ENCODE measurements at places on chromosomes 4 and X. TPM values are rescaled to one million over a fixed set of nuclear protein-coding genes. Genes with fewer than 3 reads are reported as not detected.
A peak's percentile ranks its signal among the peaks of the same experiment; 100 is the strongest.

DNA sequence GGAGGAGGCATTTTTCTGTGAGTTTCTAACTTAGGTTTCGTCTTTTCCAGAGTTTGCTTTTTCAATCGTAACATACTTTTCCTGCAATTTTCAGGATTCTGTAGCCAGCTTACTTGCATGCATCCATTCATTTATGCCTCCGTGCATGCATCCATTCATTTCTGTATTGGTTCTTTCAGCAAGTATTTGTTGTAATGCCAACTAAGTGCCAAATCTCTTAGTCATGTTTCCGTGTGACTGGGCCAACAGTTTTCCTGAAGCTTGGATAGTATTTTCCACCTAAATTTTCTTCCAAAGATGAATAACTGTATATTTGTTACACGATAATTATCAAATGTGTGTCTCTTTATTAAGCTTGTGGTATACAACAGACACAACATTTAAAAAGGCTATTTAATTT, 41.5 kb downstream of the CBLL2 start:
- H3K27ac ChIP-seq = no peak overlapping the region
- H3K4me1 ChIP-seq = no peaks in the 10 kb centered on the region
- H3K4me3 ChIP-seq = no peak overlapping the region
- H3K36me3 ChIP-seq = no peaks in the 10 kb centered on the region

DNA sequence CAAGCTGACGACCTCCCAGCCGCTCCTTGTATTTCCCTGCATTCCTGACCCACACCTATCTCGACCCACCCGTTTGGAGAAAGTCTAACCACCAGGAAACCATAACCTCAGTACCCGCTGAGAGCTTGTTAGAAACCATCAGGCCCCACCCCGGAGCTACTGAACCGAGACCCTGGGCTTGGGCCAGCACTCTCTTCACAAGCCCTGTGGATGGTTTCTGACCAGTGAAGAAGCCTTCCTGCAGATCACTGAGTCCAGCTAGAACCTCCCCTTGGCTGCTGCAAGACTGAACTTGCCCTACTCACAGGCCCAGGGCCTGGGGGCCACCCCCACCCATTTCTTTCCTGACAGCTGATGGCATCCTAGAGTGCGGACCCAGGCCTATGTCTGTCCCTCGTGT, 26.6 kb upstream of the ZNF185 start:
- H3K4me1 ChIP-seq = no peaks in the 10 kb centered on the region
- no peak for DNase-seq
- H3K4me3 ChIP-seq = no peak overlapping the region
- no peaks in the 10 kb centered on the region for H3K27me3 ChIP-seq
- no peaks in the 10 kb centered on the region for H3K36me3 ChIP-seq
- H3K27ac ChIP-seq = no peak overlapping the region

- peak overlapping the region; percentile 47 for H3K4me3 ChIP-seq
- no peaks in the 10 kb centered on the region for H3K36me3 ChIP-seq
- H3K4me1 ChIP-seq = peaks cover 17% of the 10 kb centered on the region
- H3K27ac ChIP-seq = peak overlapping the region; percentile 96
- no peaks in the 10 kb centered on the region for H3K27me3 ChIP-seq
These were observed 704 bp upstream of the SEPSECS start for GRCh38 chr4:25160714-25161592.

GRCh38 chrX:30592831-30593230, 15.3 kb upstream of the TASL start:
- H3K27ac ChIP-seq = peak overlapping the region; percentile 49
- H3K4me1 ChIP-seq = peaks cover 9% of the 10 kb centered on the region
- H3K27me3 ChIP-seq = no peaks in the 10 kb centered on the region
- no peak overlapping the region for H3K4me3 ChIP-seq
- H3K36me3 ChIP-seq = no peaks in the 10 kb centered on the region

The MGAT4D gene
- not detected for total RNA-seq

The OPRPN gene
- total RNA-seq = not detected

- H3K36me3 ChIP-seq = no peaks in the 10 kb centered on the region
- no peak for DNase-seq
- no peak overlapping the region for H3K4me3 ChIP-seq
- no peak overlapping the region for H3K27ac ChIP-seq
- no peaks in the 10 kb centered on the region for H3K27me3 ChIP-seq
These were observed 65.2 kb downstream of the GLRA2 start for GRCh38 chrX:14594521-14594920.

GRCh38 chrX:45710081-45710801, 509.6 kb upstream of the DIPK2B start:
- DNase-seq = no peak
- H3K4me1 ChIP-seq = no peaks in the 10 kb centered on the region
- no peaks in the 10 kb centered on the region for H3K36me3 ChIP-seq
- H3K27me3 ChIP-seq = no peaks in the 10 kb centered on the region
- no peak overlapping the region for H3K4me3 ChIP-seq

The FGFBP2 gene
- total RNA-seq = 4.0 TPM

GRCh38 chr4:188218392-188218791, 79.2 kb downstream of the TRIML1 start:
- H3K27ac ChIP-seq = no peak overlapping the region
- DNase-seq = no peak
- no peaks in the 10 kb centered on the region for H3K27me3 ChIP-seq
- H3K4me1 ChIP-seq = no peaks in the 10 kb centered on the region
- no peaks in the 10 kb centered on the region for H3K36me3 ChIP-seq

GRCh38 chrX:34063616-34064015, 68.5 kb downstream of the FAM47A start:
- no peak overlapping the region for H3K4me3 ChIP-seq
- no peaks in the 10 kb centered on the region for H3K36me3 ChIP-seq
- H3K4me1 ChIP-seq = no peaks in the 10 kb centered on the region
- no peak for DNase-seq

The EBP gene
- total RNA-seq = 14.8 TPM

- H3K4me3 ChIP-seq = no peak overlapping the region
- no peaks in the 10 kb centered on the region for H3K27me3 ChIP-seq
- no peak overlapping the region for H3K27ac ChIP-seq
These were observed 158.5 kb downstream of the DHX15 start for GRCh38 chr4:24425863-24426262.

The YIPF7 gene
- not detected for total RNA-seq

GRCh38 chr4:177505171-177505615, 63.0 kb upstream of the AGA start:
- H3K27me3 ChIP-seq = no peaks in the 10 kb centered on the region
- no peaks in the 10 kb centered on the region for H3K4me1 ChIP-seq
- DNase-seq = no peak
- H3K27ac ChIP-seq = no peak overlapping the region
- no peak overlapping the region for H3K4me3 ChIP-seq
- no peaks in the 10 kb centered on the region for H3K36me3 ChIP-seq

The IL2RG gene
- 8.2 TPM for total RNA-seq

- DNase-seq = peak; percentile 89
- H3K27me3 ChIP-seq = no peaks in the 10 kb centered on the region
- H3K27ac ChIP-seq = peak within 1 kb of the TSS; percentile 80
- peaks cover 6% of the 10 kb centered on the region for H3K4me1 ChIP-seq
- H3K36me3 ChIP-seq = no peaks in the 10 kb centered on the region
These were observed at the start of gene PRPS1 for GRCh38 chrX:107627838-107628661. Gene PRPS1 (plus strand): TSS chrX:107628510. CDS start chrX:107628629, 119 bp downstream.

DNA sequence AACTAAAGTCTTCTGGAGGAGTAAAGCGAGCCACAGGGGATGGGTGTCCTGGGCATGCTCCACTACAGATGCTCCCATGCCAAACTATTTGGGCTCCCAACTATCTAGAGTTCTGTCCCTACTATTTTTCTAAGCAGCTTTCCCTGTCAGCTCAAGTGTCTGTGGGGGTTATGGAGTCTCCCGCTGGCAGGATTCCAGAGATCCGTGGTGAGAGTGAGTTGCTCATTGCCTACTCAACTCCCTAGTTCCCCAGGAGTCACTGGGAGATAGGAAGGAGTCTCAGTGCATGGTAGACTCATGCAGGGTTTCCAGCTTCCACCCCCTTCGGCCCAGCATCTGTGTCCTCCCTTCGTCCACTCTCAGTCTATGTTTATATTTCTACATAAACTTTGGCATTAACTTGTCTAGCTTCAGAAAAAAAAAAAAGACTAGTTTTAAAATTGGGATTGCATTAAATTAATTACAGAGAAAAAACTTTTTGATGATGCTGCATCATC, 55.1 kb upstream of the INPP4B start:
- no peaks in the 10 kb centered on the region for H3K36me3 ChIP-seq
- H3K4me1 ChIP-seq = no peaks in the 10 kb centered on the region
- H3K27ac ChIP-seq = no peak overlapping the region
- no peak overlapping the region for H3K4me3 ChIP-seq
- DNase-seq = no peak

DNA sequence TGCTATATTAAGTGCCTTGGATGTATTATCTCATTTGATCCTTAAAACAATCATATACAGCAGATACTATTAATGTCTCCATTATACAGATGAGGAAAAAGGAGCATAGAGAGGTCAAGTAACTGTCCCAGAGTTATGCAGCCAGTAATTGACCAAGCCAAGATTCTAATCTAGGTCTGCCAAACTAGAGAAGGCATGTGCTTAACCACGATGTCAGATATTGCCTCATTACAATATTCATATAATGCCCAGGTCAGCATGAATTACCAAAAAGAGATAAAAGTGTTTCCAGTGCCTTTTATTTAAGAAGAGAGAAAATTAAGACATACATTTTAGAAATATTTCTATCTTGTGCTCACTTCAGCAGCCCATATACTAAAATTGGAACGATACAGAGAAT, 7.1 kb downstream of the ARHGEF6 start:
- no peak overlapping the region for H3K27ac ChIP-seq
- no peak overlapping the region for H3K4me3 ChIP-seq
- no peak for DNase-seq
- H3K36me3 ChIP-seq = no peaks in the 10 kb centered on the region
- no peaks in the 10 kb centered on the region for H3K4me1 ChIP-seq

The KLF8 gene
- 2.9 TPM for total RNA-seq

DNA sequence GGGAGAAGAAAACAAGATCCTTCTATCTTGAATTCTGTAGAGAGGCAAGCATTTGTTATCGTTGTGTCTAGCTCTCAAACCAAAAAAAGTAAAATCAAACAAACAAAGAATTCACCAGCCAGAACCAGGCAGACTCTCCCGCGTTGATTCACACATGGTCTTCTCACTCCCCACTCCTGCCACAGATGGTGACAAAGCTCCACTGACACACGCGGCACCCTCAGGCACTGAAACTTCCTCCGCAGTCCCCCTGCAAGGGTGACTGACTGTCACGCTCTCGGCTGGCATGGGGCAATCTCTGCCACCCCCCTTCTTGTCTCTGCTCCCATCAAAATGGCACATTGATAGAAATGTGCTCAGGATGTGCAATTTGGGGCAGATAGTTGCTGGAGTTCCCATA, 304.9 kb downstream of the DHX15 start:
- H3K36me3 ChIP-seq = no peaks in the 10 kb centered on the region
- H3K4me1 ChIP-seq = peaks cover 8% of the 10 kb centered on the region
- H3K4me3 ChIP-seq = no peak overlapping the region
- no peak overlapping the region for H3K27ac ChIP-seq
- DNase-seq = no peak
- H3K27me3 ChIP-seq = no peaks in the 10 kb centered on the region

DNA sequence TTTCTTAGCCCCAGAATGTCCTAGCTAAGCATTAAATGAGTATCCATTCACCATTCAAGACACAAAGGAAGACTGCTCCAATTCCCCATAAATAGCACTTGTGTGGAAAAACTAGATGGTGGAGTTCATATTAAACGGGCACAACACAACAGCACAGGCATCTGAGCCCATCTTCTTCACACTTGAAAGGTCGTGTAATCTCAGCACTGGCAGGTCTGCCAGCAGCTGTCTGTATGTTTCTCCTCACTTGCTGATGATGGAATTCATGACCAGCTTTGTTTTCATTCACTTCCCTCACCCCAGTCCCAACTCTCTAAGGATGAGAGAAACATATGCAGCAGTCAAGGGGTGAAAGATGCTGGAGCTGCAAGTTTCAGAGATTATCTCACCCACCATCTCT, 148.7 kb downstream of the AFAP1 start:
- H3K4me3 ChIP-seq = no peak overlapping the region
- H3K27ac ChIP-seq = no peak overlapping the region
- no peaks in the 10 kb centered on the region for H3K36me3 ChIP-seq
- H3K4me1 ChIP-seq = no peaks in the 10 kb centered on the region

DNA sequence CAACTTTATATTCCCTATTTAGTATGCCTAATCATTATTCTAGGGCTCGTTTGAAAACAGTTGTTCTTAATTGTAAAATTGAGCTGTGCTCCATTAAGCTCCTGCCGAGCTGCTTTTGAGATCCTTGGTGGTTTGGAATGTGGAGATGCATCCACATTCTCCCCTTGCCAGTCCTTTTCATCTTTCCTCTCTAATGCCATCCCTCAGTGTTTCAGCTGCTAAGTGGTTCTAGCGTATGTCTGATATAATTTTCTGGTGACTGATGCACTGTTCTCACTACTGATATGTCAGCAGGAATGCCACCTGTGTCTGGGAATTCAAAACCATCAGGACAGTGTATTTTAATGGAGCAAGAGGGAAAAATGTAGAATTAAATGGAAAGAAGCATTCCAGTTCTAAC, 1085.0 kb downstream of the CCSER1 start:
- H3K27me3 ChIP-seq = no peaks in the 10 kb centered on the region
- H3K4me3 ChIP-seq = no peak overlapping the region
- no peak for DNase-seq
- no peaks in the 10 kb centered on the region for H3K36me3 ChIP-seq

The DDX53 gene
- not detected for total RNA-seq
